Substantia nigra (tissue), 51 donors: ENCODE measurements at places on chromosomes 3 and 15.

- DNase-seq = no peak
Measured at GRCh38 chr3:12620305-12620704, 43.6 kb downstream of the RAF1 start.

GRCh38 chr3:181568248-181568647 lies 143.5 kb upstream of the SOX2 start:
- no peak for DNase-seq

DNA sequence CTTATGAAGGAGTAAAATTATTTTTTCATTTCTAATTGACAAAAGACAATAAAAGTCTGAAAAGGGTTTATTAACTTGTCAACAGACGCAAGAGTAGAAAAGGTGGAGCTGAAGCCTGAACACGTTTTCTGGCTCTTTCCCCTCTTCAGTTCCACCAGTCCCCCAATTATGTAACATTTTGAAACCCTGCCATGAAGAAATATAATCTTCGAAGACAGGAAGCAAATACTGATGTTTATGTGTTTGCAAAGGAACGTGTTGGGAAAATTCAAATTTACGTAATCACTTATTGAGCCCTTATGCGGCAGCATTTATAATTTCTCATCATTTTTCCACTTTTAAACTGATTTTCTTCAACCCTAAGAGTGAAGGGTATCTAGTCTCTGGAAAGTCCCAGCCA lies 767 bp downstream of the AP3S2 start:
- no peak for DNase-seq

GRCh38 chr15:75455982-75456531 lies 4.6 kb upstream of the SIN3A start:
- DNase-seq = no peak

GRCh38 chr3:10774129-10774670 lies 41.8 kb upstream of the SLC6A11 start:
- no peak for DNase-seq

DNA sequence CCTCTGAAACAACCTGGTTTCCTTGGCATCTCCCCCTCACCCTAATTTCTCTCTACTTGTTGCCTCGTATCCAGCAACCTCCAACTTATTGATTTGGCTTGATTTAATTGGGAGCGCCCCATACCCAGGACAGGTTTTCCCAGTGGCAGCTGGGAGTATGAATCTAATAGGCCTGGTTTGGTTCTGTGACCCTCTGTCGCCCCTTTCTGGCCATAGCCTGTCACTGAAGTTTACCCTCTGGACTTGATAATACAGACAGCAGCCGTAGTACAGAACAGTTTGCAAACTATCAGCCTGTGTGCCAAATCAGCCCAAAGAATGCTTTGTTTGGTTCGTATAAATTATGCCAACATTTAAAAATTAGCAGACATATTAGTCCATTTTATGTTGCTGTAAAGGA lies 525.1 kb upstream of the GOLIM4 start:
- DNase-seq = peak; percentile 16

DNA sequence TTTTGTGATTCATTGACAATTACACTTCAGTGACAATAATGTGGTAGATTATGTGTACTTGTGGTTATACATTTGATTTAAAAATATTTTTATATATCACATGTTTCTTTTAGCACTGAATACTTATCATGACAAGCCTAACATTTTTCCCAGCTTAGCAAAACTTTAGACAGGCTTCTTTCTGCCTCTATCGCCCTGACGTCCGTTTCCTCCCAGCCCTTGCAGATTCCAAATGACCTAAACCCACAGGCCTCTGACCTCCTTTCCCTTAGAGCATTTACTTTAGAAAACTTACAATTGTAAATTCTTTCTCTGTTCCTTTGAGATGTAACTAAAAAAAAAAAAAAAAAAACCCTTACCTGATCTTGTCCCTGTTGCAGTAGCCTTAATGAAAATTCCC lies 326.1 kb downstream of the UNC13C start:
- DNase-seq = no peak
